ENCODE measurements at places on chromosomes 3 and 15.

GRCh38 chr3:98952404-98952803 is 50.9 kb upstream of the DCBLD2 start:
- no peak for DNase-seq

DNA sequence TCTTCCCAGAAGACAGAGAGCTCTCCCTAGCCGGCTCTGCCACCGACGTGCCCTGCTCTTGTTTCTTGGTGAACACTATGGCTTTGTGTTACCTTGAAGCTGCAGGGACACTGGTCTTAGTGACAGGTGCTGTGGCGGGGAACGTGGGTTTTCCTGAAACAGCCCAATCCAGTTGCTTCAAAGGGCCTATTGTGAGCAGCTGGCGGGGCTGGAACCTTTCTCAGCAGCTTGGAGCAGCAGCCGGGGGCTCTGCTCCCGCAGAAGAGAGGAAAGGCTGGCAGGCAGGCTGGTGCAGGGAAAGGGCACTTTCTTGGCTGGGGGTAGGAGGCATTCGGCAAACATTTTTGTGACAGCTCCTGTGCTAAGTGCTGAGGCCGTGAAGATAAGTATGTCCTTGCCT is 12.8 kb downstream of the MYZAP start:
- DNase-seq, result no peak

DNA sequence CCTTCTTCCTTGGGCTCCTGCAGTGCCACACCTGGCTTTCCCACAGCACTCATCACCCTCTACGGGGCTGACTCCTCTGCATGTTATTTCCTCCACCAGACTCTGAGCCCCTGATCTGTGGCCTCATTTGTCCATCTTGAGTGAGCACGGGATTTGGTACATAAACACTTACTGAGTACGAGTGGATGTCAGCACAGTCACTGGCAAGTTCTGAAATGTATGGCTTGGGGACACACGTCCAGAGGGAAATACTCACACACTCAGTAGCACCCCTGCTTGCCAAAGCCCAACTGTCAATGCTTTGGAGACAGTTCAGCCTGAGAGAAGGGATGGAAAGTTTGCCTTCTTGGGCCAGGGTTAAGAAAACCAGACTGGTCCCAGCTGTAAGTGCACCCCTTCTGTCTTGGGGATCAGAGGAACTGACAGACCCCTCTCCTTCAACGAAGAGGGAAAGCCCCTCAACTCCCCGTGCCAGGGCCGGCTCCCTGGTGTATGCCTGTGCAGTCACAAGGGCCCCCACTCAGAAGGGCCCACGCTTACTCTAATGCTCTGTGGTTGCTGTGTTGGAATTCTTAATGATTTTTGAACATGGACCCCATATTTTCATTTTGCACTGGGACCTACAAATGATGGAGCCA is 71.9 kb downstream of the UMPS start:
- no peak for DNase-seq

GRCh38 chr3:108430540-108430939 is 79.9 kb downstream of the MYH15 start:
- no peak for DNase-seq

GRCh38 chr3:79032686-79033318 is 735.0 kb downstream of the ROBO1 start:
- no peak for DNase-seq

- no peak for DNase-seq
These were observed 65.6 kb downstream of the ABTB1 start for GRCh38 chr3:127738192-127738840.

DNA sequence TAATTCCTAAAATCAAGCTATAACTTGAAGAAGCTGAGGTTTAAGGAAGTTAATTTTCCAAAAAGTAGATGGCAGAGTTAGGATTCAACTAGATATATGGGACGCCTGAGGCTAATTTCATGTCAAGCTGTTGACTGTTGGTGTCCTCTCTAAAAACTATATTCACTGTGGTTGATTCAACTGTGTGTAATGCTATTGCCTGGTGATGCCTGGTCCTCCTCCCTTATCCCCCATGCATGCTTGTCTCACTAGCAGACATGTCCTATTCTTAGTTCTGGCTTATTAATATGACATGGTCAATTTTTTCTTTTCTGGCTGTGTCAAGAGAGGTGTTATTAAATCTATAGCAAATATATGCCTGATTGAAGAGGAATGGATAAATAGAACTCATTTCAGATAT is 156.1 kb downstream of the SPATA16 start:
- DNase-seq, result no peak

- no peak for DNase-seq
These were observed 306.7 kb downstream of the TIGIT start for GRCh38 chr3:114600571-114600970.

Measured in GM04504 (cell line).